ENCODE measurements at places on chromosomes 4 and X.
A peak's percentile ranks its signal among the peaks of the same experiment; 100 is the strongest.

GRCh38 chr4:7394681-7395451 lies 39.9 kb downstream of the PSAPL1 start:
- DNase-seq = no peak

DNA sequence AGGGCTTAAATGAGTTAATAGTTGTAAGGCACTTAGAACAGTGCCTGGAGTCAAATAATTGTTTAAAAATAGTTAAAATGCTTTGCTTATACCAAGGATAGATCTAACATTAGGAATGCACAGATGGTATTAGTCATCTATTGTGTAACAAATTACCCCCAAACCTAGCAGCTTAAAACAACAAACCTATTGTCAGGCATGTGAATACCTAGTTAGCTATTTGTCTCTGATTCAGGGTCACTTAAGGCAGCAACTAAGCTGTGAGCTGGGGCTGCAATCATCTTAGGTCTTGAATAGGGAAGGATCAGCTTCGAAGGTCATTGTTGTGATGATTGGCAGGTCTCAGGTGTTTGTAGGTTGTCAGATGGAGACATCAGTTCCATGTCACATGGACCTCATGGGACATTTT lies 42.4 kb upstream of the AGA start:
- DNase-seq = no peak

- no peak for DNase-seq
Measured at GRCh38 chr4:165191348-165191656, 16.1 kb upstream of the KLHL2 start.

DNA sequence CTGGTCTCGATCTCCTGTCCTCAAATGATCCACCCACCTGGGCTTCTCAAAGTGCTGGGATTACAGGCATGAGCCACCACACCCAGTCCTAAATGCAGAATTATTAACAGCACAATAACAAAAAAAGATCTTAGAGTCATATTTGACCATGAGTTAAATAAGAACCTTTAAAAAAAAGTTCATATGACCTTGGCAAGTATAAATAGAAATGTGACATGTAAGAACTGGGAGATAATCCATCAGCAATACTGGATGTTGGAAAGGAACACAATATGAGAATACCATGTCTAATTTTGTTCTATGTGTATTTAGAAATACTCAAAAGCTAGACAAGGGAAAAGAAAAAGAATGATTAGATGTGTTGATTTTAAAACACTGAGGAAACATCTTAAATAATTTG lies 231.6 kb downstream of the RAPGEF2 start:
- no peak for DNase-seq

- DNase-seq = no peak
Measured at GRCh38 chrX:9438933-9439494, 25.8 kb upstream of the TBL1X start.

DNA sequence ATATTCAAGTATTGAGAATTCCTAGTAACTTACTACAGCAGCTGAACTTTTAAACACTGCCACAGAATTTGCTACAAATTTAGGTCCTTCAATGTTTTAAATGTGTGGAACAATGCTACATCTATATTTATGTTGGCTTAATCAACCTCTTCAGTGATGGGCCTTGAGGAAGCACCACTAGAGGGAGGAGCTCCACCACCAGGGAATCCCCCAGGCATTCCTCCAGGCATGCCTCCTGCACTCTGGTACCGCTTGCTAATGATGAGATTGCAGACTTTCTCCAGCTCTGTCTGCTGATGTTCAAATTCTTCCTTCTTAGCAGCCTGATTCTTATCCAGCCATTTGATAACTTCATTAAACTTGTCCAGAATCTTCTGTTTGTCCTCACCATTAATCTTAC lies 190.8 kb downstream of the HTR2C start:
- DNase-seq = no peak

DNA sequence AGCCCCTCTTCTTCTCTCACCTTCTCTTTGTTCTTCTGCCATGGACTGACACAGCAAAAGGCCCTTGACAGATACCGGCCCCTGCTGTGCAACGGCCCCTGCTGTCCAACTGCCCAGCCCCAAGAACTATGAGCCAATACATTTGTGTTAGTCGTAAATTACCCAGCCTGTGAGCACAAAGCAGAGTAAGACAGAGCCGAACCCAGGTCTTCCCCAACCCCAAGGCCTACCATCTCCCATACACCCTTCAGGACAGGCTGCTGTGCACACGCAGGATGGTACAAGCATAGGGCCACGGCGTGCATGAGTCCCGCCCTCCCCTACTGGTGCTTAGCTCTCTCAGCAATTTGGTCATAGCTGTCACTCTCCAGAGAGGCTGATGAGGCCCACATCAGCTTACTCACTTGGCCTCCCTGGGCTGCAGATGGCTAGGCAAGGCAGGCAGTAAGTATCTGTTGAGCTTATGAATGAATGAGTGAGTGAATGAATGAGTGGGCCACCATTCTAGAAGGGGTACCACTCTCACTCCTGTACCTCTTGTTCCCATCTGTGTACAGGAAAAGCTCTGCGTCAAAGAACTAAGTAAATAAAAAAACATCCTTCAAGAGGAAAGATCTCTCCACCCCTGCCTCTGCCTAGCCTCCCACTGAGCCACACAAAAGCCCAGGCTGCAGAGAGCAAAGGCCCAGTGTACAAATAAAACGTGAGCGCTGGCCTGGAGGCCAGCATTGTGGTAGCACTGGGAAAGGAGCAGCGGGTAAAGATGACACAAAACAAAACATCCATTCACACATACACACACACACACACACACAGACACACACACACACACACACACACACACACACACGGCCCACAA lies 13.9 kb downstream of the WDR1 start:
- DNase-seq = no peak

GRCh38 chrX:56216332-56216731 lies 15.8 kb upstream of the KLF8 start:
- DNase-seq = no peak

DNA sequence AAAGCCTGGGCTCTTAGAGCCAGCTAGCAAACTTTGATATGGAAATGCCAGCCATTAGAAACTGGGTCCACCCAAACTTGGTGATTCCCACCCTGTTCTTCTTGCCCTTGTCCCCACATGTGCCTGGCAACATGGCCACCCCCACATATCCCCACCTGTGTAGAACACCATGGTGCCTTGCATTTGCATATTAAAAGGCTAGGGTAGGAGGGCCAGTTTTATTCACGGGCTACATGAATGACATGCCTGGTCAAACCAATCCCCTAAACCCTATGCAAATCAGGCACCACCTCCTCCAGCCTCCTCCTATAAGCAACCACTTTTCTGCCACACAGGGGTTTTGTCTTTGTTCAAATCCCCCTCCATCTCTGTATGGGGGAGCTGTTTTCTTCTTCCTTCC lies 104.9 kb downstream of the CLNK start:
- DNase-seq = no peak

DNA sequence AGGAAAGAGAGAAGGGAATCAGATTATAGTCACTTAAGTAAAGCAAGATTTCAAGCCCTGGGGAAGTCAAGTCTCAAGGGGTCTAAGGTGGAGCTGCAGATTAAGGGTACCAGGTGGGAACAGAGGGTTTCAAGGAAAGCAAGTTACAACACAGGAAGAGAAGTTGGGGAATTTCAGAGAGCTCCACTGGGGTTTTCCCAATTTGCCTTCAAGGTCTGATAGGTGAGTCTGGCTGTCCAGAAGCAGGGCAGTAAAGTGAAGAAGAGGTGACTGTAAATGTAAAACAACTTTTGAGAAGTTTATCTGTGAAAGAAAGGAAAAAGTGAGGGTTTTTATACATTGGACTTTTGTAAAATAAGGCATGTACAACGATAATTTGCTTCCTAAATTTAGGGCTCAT lies 37.1 kb upstream of the TRPC3 start:
- DNase-seq = no peak

- DNase-seq = no peak
Measured at GRCh38 chrX:56564921-56565840, 1.8 kb downstream of the UBQLN2 start.

GRCh38 chr4:166121897-166122296 lies 248.9 kb downstream of the TLL1 start:
- no peak for DNase-seq

DNA sequence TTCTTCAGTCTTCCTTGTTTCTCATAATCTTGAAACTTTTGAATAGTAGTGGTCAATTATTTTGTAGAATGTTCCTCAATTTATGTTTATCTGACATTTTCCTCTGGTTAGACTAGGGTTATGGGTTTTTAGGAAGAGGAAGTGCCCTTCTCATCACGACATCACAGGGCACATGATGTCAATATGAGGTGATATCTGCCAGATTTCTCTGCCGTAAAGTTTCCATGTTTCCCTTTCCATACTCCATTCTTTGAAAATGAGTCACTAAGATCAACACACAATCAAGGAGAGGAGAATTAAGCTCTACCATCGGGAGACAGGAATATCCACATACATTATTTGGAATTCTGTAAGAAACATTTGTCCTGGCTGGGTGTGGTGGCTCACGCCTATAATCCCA lies 28.4 kb downstream of the RP2 start:
- no peak for DNase-seq

DNA sequence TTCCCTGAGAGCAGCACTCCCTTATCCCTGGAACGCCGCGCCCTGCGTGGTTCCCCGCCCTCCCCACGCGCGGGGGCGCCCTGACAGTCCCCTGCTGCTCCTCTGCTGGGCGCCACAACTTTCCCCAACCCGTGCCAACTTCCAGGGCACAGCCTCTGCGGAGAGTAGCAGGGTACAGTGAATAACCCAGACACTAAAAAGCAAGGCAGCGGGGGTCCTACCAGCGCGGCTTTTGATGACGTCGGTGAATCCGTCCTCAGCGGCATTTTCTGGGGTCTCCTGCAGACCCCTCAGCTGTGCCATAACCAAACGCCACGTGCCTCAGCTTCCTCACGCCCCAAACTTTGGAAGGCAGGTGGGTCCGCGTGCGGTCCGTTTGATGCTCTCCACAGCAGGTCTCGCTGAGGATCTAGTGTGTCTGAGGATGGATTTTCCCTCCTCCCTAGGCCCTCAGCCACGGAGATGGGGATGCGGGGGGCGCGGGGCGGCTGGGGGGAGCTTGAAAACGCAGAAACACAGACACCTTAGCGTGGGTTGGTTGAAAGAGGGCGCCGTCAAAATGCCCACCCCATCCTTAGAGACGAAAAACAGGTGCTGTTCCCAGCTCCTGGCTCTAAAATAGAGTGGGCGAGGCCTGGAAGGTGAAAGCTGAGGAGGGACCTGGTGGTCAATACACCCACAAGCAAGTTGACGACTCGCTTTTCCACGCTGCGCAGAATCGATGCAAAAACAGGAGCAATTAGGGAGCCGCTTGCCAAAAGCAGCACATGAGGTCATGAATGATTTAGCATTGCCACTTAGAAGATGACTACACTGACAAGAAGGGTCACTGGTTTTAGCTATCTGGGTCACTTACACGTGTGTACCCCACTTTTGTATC lies 405.6 kb downstream of the FAM47A start:
- DNase-seq = no peak

DNA sequence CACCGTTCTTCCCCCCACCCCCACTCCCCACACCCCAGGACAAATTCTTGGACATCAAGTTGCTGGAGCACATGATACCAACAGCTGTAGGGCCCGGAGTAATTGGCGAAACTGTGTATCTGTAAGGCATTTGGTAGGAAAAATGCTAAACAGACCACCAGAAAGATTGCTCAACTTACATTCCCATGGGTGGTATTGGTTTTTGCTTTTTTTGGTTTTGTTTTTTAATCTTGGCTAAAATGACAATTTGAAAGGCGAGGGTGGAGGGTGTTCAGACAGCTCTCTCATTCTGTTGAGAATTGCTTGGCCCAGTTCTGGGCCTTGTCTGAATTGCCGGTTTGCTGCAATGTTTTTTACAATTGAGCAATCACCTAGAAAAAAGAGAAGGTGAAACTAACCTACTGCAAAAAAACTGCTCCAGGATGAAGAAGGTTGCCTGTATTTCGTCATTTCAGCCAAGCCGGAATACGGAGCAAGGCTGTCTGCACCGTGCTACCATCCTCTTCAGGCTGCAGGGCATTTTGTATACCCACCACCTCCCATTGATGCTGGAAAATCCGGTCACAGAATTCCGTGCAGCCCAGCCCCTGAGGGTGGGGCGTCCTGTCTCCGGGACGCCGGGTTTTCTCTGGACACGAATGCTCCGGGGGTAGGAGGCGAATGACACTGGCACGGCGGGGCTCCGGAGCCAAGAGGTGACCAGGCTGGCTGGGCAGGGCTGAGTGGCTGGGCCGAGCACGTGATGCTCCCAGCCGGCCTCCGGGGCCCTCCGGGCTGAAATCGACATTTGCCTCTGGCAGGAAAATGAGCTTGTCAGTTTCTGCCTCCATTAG lies at the start of gene CLCN4:
TSS of gene CLCN4 (plus strand) at position 777 of the 833 bp plus-strand sequence. CDS start 28,058 bp downstream, outside the sequence.
- peak; percentile 22 for DNase-seq

DNA sequence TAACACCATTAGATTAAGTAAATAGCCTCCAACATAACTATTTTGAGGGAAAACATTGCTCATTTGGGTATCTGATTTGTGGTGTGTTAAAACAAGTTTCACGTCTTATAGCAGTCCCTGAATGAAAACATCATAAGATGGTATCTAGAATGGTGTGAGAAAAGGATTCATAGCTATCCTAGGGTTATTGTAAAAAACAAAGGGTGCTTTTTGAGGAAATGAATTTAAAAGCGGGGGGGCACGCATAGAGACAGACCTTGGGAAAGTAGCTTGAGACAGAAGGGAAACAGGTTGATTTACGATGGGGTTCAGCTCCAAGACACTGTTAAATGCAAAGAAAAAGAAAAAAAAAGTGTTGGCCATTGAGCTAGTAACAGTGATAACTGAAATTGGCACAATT lies 768 bp upstream of the CXCL10 start:
- no peak for DNase-seq

- DNase-seq = peak; percentile 80
Measured at GRCh38 chrX:141176586-141177451, at the start of gene LDOC1. LDOC1 (minus strand) TSS chrX:141177129; CDS start chrX:141177021, 108 bp downstream.

DNA sequence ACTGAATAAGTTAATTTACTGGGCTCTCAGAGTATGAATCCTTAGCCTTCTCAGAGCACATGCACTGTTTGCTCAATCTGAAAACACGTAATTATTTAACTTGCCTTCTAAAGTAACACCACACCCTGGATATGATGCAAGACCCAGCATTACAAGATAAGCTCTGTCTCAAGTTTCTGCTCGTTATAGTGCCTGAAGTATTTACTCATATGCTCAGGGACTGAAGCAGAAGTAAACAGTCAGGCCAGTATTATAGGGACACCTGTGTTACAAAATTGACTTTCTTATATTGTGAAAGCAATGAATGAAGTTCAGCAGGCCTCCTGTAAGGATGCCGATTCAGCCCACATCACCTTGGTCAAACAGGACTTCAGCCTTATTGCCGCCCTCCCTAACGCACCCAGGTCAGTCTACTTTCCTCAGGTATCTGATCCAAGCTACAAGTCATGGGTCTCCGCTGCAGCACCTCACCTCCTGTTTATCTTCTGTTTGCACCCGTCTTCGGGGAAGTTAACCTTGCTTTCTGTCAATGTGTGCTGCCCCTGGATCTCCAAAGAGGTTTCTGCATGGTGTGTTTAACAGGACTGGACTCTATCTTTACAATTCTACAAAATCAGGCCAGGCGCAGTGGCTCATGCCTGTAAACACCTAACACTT lies 42.8 kb upstream of the KLF3 start:
- peak; percentile 15 for DNase-seq
